Stimulated activated CD8-positive, alpha-beta memory T cell treated with anti-CD3 and anti-CD28 coated beads, Interleukin-7, amount 100 ng/mL, for 4 hours (primary cell): ENCODE measurements at places on chromosomes 1 and 21.

DNA sequence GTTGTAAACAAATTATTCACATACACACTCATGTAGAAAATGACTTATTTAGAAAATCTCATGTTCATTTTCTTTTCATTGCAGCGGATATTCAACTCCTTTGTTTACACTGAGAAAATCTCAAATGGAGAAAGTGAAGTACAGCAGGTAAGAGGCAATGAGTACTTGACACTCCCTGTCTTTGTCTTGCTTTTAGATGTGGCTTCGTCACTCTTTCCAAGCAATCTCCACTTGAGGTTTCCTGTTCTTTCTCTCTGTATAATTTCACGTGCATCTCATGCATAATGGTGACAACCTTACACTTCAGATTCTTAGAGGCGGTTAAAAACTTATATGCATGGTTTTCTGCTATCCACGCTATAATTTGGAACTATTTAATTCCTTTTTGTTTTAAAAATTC, 80.6 kb downstream of the CACHD1 start:
- DNase-seq, result no peak

GRCh38 chr1:234836776-234837357, 226.9 kb upstream of the IRF2BP2 start:
- no peak for DNase-seq

- DNase-seq, result no peak
Measured at GRCh38 chr1:235102993-235103411, 25.6 kb downstream of the TOMM20 start.

GRCh38 chr1:230066466-230067404, at the start of gene GALNT2:
Gene GALNT2, plus strand, starts transcription at chr1:230067238. Its CDS starts 43 bp downstream, at chr1:230067281.
- peak; percentile 71 for DNase-seq

GRCh38 chr1:73953586-73953985, 244.4 kb downstream of the LRRIQ3 start:
- no peak for DNase-seq

GRCh38 chr1:34870395-34870794, 10.8 kb upstream of the SMIM12 start:
- DNase-seq, result no peak

DNA sequence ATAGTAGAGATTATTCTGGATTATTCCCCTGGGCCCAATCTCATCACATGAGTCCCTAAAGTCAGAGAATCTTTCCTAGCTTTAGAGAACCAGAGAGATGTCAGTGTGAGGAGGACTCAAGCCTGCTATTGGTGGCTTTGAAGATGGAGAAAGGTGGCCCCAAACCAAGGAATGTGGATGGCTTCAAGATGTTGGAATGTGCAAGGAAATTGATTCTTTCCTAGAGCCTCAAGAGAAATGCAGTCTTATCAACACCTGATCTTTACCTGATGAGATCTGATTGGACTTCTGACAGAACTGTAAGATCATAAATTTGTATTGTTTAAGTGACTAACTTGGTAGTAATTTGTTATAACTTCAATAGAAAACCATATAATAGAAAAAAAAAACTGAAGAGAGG, 51.0 kb downstream of the NME7 start:
- no peak for DNase-seq

DNA sequence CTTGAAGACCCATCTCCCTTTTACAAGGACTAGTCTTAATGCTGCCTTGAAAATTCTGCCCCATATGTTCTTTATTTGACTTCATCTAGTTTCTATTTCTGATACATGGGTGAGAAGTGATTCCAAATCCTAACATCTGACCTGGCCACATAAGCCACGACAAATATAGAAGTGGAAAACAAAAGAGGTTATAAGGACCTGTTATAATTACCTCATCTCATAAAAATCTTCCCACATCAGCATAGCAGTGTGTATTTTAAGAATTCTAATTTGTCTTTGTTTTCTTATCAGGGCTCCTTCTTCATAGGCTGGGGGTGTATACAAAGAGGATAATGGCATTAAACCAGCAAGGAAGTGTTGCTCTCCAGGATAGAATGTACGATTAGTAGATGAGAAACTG, 1007.4 kb downstream of the TTLL7 start:
- DNase-seq, result no peak
